ENCODE measurements at places on chromosomes 11 and 22.

DNA sequence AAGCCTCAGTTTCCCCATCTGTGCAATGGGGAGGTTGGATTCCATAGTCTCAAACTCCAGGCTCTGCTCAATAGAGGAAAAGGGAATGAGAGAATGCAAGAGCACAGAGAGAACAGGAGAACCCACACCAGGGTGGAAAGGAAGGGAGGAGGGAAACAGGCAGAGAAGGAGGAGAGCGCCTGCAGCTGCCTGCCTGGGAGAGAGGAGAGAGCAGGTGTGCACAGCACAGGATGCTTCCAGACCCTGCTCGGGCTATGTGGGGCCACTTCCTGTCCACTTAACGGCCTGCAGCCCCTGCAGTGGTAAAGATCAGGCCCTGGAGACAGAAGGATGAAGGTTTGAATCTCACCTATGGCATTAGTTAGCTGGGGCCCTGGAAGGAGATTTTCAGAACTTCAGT, 12.3 kb downstream of the LRRC32 start:
- no peak for DNase-seq

GRCh38 chr11:125413226-125413625, 82.8 kb downstream of the FEZ1 start:
- DNase-seq = no peak

GRCh38 chr11:125292100-125292499, 127.5 kb downstream of the PKNOX2 start:
- DNase-seq = no peak

GRCh38 chr11:35663408-35663702, 780 bp downstream of the TRIM44 start:
- no peak for DNase-seq

- DNase-seq = no peak
These were observed 7.4 kb downstream of the MAPK8IP1 start for GRCh38 chr11:45892856-45893255.

DNA sequence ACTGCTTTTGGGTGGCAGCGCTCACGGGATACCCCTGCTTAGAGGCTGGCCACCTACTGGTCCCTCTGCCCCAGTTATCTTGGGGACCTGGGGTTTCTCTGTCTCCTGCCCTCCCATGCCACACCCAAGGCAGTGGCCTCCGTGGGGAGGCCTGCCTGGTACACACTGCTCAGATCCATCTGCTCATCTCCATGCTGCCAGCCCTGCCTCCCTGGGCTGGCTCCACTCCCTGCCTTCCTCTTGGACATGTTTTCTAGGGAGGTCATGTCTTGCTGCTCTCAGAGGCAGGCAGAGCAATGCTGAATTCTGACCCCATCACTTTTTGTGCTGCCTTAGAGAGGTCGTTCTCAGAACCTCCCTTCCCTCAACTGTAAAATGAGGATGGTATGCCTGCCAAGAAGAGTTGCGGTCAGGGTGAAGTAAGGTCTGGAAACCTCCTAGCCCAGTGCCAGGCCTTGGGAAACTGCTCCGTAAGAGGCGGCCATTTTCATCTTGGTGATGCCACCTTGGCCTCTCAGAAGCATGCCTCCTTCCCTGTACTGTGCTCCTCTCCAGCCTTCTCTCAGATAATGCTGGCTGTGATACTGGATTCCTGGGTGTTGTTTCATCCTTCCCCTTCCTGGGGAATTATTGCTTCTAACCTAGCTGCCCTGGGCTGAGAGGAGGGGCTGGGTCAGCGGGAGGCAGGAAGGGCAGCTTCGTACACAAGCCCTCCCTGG, 186.4 kb upstream of the ZBED5 start:
- DNase-seq = no peak

DNA sequence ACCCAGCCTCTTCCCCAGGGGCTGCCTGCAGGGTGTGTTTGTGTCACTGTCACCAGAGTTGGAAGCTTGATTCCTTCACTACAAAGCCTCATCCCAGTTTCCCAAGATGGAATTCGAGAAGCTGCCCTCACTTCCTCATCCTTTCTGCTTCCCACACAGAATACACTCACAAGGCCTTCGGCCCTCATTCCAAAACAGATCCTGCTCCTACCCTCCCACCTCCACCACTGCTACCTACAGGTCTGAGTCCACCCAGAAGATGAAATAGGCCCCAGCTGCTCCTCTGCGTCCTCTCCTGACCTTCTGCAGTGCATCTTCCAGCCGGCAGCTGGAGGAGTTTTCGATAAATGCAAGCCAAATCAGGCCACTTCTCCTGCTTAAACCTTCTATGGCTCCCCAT, 6.8 kb upstream of the WNT7B start:
- no peak for DNase-seq

All from HFF-Myc (cell line).